Skeletal muscle cell (primary cell): ENCODE measurements at places on chromosomes 5 and 9.
A peak's percentile ranks its signal among the peaks of the same experiment; 100 is the strongest.

DNA sequence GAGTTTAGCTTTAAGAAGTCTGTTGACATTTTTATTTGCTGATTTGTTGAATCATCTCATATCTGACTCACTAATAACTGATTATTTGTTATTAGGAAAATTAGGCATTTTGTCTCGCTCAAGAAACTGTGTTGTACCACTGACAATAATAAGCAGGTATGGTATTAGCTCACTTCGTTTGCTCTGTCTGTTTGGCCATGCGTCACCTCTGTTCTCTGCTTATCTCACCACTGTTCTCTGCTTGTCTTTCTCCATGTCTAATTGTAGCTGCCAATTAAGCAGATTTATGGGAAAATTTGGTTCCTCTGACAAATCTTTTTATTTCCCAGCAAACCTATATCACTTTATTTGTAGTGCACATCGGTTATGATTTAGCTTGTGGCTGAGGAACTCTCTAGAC lies 138.9 kb downstream of the WDR41 start:
- DNase-seq: no peak

- no peak for DNase-seq
Measured at GRCh38 chr9:120252248-120252647, 327.7 kb downstream of the CDK5RAP2 start.

GRCh38 chr9:107176436-107177151 lies 106.5 kb upstream of the RAD23B start:
- DNase-seq: peak; percentile 93

DNA sequence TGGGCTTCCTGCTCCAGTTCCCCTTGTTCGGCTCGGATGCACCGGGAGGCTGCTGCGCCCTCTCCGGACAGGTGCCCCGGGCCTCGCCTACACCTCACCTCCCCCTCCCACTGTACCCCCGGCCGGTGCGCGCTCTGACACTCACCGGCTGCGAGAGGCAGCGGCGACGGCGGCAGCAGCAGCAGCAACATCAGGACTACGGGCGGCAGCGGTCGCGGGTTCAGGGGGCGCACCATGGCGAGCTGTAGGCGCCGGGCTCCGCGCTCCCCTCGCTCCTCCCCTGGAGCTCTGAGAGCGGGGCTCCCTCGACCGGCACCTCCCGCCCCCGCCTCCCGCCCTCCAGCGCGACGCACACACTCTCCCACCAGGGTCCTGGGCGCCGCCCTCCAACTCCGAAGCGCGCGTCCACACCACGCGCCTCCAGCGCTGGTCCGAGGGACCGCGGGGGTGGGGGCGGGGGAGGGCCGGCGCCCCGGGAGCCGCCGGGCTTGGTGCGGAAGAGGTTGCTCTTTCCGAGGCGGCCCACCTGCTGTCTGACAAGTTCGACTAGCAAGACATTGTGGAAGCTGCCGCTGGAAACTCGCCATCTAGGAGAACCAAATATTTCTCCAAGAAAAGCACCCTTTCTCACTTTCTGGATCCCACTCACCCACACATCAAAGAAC lies at the start of gene GFRA3:
Gene GFRA3, minus strand, starts transcription at position 433 of the 665 bp plus-strand sequence. Its CDS starts 197 bp downstream, at position 236.
- no peak for DNase-seq

- DNase-seq: no peak
Measured at GRCh38 chr5:110803467-110804326, 64.9 kb downstream of the SLC25A46 start.

DNA sequence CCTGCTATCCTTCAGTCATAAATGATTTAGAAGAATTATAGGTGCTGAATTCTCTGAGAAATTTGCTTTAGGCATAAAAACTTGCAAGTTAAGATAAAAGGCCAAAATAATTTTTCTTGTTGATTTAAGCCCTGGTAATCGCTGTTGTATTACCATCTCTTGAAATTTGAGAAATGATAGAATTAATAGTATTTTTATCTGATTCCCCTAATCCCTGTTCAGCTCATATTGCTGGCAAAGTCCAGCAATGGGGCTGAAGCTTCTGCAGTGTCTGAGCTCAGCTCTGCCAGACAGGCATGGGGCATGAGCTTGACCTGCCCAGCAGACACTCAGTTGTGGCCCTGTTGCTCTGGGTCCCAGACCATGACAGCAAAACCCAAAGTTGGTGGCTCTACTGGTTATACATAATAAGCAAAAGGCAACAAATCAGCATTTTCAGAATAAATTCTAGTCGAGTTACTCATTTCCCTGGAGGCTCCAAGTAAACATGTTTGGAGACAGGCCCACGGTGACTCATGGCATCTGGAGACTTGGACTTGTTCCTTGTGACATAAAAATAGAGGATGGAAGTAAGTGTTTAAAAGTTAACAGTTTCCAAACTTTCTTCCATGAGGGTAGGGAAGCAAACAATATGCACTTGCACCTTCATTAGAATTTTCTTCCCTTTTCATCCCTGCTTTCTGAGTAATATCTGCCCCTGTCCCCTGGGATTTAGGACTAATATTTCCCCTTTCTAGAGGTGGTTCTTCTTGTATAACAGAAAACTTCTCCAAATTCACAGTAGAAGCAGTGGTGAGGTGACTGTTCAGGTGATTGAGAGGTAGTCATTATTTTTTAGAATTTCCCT lies 60.2 kb upstream of the SLC2A8 start:
- DNase-seq: peak; percentile 89

GRCh38 chr5:30765227-30765626 lies 428.3 kb upstream of the CDH6 start:
- no peak for DNase-seq

DNA sequence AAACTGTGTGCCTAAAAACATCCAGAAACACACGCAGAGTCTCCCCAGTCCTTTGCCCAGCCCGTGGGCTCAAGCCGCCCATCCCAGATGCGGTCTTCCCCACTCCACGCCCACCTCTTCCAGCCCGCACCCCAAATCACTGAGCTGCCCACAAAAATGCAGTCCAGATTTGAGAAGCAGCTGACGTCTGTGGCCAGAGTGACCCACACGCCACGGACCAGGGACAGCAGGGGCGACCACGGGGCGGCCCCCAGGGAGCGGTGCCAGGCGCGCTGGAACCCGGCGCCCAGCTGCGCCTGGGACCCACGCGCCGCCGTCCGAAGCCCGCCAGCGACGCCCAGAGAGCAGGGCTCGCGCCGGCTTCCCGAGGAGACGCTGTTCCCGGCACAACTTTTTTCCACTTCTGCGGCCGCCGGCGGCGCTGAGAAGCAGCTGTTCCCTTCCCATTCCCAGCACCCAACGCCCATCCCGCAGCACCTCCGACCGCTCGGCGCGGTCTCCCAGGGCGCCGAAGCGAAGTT lies 674 bp downstream of the LHFPL2 start:
- no peak for DNase-seq

GRCh38 chr5:20972419-20972925 lies 984.5 kb upstream of the CDH18 start:
- DNase-seq: peak; percentile 24

DNA sequence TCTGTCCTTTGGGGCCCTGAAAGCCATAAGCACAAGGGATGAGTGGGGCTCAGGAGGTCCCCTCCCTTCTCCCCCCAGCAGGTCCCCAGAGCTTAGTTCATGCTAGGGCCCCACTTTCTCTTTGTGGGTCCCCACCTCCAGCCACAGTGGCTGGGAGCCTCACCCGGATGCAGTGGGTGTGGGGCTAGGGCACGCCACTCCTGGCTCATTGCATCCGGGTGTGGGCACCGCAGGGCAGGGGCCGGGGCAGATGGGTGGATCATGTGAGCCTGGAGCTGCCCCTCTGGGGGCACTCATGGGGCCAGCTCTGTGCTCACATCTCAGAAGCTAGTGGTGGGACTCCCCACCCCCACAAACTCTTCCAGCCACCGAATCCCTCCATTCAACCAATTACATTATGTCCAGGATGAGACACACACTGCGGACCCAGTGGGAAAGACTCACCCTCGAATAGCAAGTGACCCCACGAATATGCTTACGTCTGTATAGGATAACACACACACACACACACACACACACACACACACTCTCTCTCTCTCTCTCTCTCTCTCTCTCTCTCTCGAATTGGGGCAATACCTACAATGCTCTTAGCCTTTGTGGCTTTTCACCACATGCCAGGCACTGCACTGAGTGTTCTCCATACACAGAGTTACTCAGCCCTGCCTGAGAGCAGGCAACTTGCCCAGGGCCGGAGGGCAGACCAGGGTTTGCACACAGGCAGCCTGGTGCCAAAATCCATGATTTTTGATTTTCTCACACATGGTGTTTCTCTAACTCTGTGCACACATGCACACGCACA lies 16.8 kb upstream of the PHYKPL start:
- peak; percentile 27 for DNase-seq

DNA sequence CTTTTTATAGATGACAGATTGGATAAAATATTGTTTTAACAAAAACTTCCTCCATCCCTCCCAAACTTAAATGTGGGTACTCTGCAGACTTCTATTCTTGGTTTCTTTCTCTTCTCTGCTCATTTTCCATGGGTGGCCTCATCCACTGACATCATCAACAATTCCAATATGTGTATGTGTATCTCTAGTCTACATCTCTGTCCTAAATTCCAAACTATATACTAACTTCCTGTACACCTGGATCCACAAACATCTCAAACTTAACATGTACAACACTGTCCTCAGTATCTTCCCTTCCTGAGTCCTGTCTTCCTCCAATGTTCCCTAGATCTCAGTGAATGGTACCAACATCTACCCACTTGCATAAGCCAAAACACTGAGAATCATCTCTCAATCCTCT lies 28.5 kb upstream of the CDK5RAP2 start:
- DNase-seq: no peak

DNA sequence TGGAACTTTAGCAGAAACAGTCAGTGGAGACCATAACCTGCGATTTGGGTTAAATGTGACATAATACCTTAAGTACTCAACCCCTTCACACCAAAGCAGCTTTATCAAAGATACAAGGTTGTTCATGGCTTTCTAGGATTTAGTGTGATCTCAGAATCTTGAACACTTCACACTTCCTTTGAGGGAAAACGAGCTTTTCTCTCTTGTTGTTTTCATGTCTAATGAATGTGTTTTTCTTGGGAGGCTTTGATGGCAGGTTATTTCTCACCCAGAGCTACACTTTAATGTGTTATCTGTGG lies 437.0 kb downstream of the TMEM232 start:
- no peak for DNase-seq

DNA sequence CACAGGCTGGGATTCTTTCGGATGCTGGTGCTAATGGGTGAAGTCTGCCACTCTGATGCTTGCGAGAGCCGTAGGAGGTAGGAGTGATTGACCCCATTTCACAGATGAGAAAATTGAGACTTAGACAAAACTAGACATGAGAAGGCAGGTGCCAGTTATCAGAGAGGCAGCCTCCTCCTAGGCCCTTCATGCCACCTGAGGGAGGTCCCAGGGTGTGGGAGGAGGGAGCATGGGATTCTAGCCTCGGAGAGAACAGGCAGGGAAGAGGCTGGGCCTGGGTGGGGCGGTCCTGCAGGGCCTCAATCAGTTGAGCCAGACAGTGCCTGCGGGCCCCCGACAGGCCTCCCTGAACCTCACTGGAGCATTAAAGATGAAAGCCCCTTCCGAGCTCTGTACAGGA lies 112.4 kb downstream of the COL23A1 start:
- no peak for DNase-seq

- DNase-seq: no peak
Measured at GRCh38 chr5:159286420-159287035, 23.4 kb downstream of the UBLCP1 start.

DNA sequence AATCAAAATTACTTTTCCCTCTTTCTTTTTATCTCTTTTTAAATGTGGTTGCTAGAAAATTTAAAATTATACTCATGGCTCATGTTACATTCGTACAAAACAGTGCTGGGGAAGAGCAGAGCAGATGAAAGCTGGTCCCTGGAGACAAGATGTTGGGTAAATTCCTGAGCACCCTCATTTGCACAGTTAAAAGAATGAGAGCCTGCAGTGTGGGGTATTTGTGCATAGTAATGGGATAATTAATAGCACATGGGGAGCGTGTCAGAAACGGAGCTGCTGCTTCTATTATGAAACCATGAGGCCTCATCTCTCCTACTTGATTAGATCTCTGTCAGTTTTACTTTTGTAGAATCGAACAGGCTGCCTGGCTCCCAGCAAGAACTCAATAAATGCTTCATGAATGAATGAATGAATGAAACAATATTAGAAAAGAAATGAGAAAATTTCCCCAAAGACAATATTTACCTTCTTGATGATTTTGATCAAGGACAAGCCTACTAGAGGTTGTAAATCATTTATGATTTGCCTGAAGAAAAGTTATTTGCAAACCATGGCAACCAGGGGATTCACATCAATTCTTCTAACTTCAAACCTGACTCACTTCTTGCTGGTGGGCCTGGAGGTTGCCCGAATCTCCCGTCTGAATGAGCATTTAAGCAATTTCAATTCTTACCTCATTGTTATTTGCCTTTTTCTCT lies 177.2 kb upstream of the TUT7 start:
- DNase-seq: no peak

- no peak for DNase-seq
Measured at GRCh38 chr9:33107762-33108161, 31.3 kb upstream of the SMU1 start.

DNA sequence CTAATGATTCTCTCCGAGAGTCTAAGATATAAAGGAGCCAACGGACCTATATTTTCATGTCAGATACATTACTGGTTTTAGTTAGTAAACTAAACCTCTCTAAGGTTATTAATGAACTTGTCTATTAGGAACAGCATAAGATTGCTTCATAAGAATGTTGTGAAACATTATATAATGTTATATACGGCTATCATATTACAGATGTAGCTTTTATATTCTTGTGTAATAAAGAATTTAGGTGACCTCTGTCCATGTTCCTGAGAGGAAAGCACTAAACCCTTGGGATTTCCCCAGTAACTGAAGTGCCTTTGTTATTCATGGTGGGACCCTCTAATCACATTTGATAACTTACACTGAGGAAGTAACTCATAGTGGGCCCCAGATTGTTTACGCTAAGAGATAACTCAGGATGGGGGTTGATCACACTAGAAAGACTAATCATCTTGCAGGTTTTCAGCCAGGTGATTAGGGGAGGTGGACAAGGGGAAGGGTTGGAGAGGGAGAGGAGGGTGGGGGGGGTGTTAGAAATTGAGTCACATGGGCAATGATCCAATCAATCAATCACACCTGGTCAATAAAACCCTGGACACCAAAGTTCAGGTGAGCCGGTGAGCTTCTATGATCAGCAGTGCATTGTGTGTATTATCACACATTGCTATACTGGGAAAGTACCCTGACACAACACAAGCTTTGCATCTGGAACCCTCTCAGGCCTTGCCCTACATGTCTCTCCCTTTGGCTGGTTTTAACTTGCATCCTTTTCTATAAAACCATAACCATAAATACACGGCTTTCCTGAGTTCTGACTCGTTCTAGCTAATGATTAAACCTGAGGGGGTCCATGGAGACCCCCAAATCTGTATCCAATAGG lies 25.8 kb downstream of the ECPAS start:
- no peak for DNase-seq

GRCh38 chr5:3913279-3913678 lies 317.6 kb downstream of the IRX1 start:
- DNase-seq: no peak

DNA sequence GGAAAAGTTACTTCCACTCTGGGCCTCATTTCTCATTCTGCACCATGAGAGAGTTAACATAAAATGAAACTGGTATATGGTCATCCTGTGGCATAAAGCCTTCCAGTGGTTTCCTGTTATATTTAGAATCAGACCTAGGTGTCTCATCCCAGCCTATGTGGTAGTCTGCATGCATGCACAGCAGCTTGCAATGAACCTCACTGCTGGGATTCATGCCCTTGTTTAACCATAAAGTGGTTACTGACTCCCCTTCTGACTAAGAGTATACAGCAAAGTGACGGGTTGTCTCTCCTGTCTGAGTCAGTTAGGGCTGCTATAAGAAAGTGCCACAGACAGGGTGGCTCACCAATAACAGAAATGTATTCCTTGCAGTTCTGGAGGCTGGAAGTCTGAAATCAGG lies 14.7 kb upstream of the TDRD7 start:
- DNase-seq: no peak

GRCh38 chr5:81006947-81007636 lies 46.9 kb downstream of the RASGRF2 start:
- DNase-seq: no peak
